Putamen (tissue), 1 donor: ENCODE measurements at places on chromosomes 1 and 21.

- no peak for DNase-seq
These were observed 28.4 kb downstream of the URB1 start for GRCh38 chr21:32364387-32364786.

- DNase-seq, result peak; percentile 17
These were observed 34.8 kb downstream of the CDCP2 start for GRCh38 chr1:54117815-54118563.

DNA sequence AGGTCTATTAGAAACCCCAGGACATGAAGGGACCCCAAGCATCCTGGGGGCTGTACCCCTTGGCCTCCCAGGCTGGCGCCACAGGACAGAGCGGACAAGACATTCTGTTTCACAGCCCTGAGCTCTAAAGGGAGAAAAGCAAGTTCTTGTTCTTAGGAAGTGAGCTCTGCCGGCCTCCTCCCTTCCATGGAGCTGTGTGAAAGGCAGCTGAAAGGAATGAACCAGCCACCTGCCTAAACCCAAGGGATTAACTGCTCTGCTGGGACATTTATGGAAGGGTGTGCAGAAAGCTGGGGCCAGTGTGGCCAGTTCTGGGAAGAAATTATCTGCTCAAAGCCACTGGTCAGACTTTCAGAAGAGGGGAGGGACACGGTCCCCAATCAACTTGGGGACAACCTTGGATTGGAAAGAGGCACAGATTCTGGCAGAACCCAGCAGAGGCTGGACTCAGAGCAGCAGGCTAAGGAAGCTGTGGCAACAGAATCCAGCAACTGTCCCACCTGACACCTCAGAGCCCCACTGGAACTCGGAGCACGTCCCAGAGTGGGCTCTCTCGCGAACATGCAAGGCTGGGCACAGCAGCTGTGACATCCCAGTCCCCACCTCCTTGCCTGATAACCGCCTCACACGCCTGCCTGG, 2.1 kb downstream of the KLHL21 start:
- DNase-seq, result no peak

- DNase-seq, result no peak
These were observed 119.1 kb upstream of the FGGY start for GRCh38 chr1:59177756-59178155.

DNA sequence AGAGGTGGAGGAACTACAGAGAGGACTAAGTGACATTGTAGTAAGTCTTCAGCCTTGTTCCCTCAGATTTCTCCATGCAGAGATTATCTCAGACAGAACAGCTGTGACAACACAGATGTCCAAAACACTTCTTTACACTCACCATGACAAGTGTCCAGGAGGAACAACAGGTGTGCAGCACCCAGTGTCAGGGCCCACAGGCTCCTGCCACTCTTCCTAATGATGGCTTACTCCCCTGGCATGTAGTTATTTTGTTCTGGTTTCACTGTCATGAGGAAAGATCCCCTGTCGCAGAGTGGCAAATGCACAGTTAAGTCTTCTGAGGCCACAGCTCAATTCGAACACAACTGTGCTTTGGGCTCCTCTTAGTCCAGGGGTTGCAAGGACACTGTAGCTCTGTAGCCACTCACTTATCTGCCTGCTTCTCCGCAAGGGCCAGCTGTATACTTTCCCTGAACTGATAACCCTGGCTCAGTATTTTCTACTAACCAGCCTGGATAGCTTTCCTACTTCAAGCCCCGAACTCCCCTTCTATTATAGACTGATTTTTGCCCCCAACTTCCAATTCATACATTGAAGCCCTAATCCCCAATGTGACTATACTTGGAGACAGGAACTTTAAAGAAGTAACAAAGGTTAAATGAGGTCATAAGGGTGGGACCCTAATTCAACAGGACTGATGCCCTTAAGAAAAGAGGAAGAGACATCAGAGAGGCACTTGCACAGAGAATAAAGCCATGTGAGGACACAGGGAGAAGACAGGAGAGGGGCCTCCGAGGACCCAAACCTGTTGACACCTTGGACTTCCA, 11.1 kb downstream of the PDZK1 start:
- no peak for DNase-seq

DNA sequence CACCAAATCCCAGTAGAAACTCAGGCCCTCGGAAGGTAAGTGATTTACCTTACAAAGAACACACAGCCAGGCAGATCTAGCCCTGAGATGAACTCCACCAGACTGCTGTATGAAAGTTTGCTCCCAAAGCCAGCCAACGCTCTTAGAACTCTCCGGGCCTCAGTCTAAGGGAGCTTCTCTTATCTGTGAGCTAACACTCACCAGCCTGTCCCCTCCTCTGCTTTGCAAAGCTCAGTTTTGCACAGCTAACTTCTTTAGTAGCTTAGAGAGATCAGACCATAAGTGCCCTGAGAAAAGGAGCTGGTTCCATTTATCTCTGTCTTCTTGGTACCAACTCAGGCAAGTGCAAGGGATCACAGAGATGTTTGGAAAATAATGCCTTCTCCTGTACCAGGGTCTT, 195.8 kb upstream of the JUN start:
- no peak for DNase-seq

GRCh38 chr1:162676750-162677149, 44.5 kb downstream of the DDR2 start:
- DNase-seq, result no peak

DNA sequence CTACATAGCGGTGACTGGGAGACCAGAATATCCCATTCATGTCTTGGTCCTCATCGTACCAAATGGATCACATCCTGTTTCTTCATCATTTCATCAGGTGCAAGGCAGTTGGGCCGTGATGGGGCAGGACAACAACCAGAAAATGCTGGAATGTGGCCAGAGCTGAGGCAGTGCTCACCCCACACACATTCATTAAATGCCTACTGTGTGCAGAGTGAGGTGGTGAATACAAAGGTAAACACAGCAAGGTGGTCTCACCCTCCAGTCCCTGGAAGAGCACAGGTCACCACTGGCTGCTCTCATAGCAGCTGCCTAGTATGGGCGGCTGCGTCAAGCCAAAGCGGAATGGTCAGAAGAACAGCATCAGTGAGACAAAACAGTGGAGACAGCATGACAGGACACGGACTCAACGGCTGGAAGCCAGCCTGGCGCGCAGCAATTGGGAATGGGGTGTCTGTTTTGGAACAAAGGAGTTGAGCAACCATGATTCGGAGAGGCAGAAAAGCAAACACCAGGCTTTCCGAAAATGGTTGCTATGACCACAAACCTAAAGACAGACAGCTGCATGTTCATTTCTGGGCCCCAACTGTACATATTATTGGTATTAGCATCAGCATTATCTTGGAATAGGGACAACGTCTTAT, 5.6 kb upstream of the ADAMTSL4 start:
- DNase-seq, result no peak

DNA sequence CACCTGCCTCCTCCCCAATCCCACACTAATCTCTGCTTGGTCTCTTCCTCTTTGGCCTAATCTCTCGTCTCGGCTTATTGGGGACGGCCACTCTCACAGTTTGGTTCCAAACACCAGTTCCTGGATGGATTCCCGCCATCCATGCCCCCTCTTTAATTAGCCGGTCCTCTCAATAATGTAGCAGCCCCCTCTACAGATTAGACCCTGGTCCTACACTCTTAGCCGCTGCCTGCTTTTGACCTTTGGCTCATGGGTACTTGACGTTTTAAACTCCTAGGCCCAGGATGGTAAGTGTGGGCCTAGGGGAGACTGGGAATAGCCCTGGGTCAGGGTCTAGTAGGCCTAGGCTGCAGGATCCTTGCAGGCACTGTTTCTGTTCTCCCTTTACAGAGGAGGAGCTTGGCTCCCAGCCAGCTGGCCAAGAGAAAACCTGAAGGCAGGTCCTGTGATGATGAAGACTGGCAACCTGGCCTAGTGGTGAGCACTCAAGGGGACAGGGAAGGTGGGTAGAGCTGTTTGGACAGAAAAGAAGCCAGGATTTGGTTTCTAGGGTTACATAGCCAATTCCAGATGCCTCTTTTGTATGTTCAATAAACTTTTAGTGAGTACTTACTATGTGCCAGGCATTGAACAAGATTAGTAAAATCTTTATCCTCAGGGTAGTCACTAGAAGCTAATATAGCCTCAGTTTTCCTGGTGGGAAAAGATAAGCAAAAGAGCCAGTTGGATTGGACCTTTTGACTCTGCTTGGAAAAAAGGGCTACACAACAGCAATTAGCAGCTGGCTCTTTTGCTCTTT, 758 bp downstream of the RAD54L start:
- no peak for DNase-seq

DNA sequence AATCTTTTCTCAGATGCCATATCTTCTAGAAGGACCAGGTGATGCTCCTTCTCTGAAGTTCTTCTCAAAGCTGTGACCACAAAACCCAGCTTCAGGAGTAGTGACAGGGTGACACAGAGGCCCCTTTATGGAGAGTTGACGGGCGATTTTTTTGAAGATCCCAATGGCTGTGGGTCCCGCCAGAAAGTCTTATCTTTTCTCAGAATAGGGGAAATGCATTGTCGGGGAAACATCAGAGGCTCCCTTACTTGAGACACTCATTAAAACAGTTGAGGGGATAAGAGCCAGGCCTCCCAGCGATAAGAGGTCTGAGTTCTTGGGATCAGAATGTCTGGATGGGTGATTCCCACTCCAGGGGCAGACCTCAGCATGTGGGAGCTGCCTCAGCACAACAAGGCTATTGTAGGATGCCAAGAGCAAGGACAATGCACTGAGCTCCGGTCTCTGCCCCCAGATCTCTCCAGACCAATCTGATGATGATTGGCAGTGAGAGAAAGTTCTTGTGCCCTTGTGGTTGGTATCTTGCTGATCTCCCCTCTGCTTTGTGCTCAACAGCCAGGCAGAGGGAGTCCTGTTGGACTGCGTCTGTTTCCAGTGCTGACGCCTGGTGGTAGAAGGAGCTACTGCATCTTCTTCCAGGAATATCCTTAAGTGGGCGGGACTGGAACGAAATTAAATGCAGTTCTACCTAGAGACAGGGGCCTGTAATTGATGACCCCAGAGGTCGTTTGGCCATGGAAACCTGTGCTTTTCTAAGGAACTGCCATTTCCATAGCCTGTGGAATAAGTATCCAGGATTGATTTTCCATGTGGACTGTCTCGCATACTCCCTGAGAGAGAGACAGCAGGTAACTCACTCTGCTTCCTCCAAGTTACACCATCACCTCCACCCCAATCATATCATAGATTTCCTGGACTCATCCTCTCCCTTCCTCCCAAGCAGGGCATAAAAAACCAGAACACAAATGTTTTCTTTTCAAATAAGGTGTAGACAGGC, 6.8 kb upstream of the ACKR1 start:
- peak; percentile 67 for DNase-seq

DNA sequence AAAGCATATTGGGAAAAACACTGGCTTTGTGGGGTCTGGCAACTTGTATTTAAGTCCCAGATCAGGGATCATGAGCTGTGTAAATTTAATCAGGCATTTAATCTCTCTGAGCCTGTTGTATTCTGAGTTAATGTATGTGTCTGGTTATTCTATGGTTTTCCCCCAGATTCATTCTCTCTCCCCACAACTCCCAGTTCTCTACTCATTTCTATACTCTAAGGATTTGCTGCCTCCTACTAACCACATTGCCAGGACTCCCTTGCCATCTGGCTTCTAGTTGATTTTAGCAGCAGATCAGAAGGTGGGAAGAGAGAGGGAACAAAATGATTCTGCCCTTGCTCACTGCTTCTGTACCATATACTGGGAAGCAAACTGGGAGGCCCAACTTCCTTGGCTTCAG, 31.4 kb upstream of the S1PR1 start:
- no peak for DNase-seq

DNA sequence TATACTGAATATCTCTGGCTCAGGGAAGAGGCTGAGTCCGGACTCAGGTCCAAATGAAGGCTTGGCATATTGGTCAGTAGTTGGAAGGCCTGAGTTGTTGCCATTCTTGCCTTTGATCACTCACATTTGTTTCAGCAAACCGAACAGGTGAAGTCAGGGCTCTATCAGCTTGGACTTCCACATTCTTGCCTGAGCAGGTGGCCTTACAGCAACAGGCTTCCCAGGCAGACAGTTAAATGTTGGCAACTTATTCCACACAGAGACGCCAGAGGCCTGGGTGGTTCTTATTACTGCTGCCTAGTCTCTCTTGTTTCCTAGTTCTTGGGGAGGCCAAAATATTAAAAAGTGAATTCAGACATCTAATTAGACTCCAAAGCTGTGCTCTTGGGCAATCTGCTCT, 36.6 kb downstream of the XCL2 start:
- DNase-seq, result no peak

GRCh38 chr1:98702976-98703375, 41.5 kb downstream of the SNX7 start:
- DNase-seq, result no peak

DNA sequence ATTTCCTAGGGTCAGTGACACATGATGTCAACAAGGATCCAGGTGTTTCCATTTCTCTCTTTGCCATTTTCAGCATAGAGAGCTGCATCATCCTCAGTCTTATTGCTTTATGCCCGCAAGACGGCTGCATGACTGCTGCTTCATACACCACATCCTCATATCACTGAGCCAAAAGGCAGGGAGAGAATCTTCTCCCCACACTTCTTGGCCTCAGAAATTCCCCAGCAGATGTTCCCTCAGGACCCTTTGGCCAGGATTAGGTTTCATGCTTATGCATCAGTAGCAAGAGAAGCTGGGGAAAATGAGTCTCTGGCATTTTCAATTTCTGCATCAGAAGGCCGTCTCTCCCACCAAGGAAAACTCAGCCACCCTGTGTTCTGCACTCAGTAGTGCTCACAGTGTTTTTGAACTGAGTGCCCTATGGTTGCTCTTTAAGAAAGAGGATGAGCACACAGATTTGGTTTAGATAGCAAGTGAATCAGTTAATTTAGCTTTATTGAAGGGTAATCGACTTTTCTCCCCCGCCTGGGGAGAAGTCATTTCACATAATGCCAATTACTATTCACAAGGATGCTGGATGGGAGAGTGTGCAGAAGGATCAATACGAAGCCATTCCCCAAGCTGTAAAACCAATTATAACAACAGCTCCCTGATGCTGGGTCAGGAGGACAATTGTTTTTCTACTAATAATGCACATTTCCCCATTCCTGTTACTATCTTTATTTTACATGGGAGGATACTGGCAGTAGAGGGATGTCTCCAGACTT, 360.2 kb downstream of the HHIPL2 start:
- DNase-seq, result no peak

GRCh38 chr1:143691971-143692529, 279.7 kb downstream of the FAM72C start:
- DNase-seq, result no peak

DNA sequence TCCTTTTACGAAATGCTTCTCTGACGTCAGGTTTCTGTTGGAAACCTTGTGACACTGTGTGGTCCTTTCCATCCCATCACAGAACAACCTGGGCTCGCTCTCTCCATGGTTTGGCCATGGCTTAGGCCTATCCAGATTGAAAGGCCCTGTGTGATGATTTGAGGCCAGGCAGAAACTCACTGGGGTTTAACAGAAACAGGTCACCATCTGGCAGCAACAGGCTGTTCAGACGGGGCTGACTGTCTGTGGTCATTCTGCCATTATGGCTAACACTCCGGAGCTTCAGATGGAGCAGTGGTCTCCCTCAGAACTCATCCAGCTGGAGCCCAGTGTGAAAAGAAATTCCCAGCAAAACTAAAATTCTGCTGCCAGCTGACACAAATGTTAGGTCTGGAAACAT, 9.3 kb downstream of the PLEKHM2 start:
- no peak for DNase-seq

GRCh38 chr1:57142169-57142568, 176.4 kb upstream of the C8B start:
- no peak for DNase-seq
